NCI-H510A treated with DMSO at 0.1 percent for 48 hours (cell line): ENCODE measurements at places on chromosomes 2 and 18.
A peak's percentile ranks its signal among the peaks of the same experiment; 100 is the strongest.

DNA sequence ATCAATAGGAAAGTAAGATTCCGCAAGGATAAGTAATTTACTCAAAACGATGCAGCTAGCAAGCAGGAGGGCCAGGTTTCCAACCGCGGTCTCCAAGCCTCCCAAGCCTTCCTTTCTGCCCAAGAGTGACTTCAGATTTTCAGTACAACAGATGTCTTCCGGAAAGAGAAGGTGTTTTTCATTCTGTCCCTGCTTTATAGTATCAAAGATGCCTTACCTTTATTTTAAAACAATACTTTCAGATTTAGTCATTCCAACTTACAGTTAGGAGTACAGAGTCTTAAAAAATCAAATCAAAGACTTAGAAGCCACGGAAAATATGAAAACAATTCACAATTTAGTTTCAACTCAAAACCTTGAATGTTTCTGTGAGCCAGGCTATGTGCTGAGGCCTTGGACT, 43.6 kb downstream of the CYB5A start:
- DNase-seq = no peak

- DNase-seq = no peak
Observed at GRCh38 chr2:39008665-39009064, 112.2 kb downstream of the SOS1 start.

GRCh38 chr2:98869870-98870269, 66.2 kb downstream of the CRACDL start:
- peak; percentile 94 for DNase-seq

GRCh38 chr2:171146633-171147032, 14.1 kb downstream of the TLK1 start:
- DNase-seq = no peak

DNA sequence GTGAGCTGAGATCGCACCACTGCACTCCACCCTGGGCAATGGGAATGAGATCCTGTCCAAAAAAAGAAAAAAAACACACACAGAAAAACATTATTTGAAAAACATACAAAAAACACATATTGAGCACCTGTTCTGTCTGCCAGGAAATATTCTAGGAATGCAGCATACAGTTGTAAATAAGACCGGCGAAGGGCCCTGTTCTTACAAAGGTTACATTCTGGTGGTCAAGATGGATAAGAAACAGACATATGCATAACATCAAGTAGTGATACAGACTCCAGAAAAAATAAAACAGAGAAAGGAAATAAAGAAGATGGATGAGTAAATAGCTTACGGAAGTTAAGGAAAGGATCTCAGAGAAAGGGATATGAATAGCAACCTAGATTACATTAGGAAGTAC, 159.8 kb downstream of the GALNT3 start:
- no peak for DNase-seq

GRCh38 chr2:239724194-239724849, 300.8 kb downstream of the NDUFA10 start:
- DNase-seq = no peak

GRCh38 chr2:31083234-31083993, 54.8 kb downstream of the GALNT14 start:
- no peak for DNase-seq

DNA sequence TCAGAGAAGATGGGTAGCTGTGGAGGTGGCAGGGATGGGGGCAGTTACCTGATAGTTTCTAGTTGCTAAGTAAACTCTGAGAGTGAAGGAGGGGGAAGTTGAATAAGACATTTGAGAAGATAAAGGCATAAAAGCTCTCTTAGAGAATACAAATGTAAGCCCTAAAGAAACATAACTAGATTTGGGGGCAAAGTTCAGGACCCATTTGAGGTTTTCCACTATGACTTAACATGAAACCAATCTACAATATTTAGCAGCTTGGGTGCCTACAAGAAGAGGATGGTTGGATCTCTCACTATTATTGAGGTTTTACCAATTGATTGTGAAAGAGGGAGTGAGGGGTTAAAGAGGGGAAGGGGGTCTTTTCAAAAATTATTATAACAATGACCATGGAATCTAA, 34.4 kb upstream of the LYPD6 start:
- no peak for DNase-seq

DNA sequence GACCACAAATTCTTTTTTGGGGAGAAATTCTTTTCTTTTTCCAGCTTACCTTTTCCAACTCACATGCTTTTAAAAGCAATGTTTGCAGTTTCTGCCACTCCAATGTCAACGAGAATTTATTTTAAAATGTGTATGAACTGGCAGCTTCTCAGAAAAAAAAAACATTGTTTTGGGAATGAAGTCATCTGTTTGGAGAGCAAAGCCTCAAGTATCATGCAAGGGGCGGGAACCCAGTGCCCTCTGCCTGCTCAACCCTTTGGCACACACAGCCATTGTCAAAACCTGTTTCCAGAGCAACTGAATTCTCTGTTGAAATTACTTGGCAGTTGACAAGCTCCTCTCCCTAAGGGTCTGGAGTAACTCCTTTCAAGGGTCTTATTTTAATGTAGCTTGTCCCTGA, 128.5 kb downstream of the QPCT start:
- peak; percentile 35 for DNase-seq

GRCh38 chr18:248053-248452, 19.8 kb downstream of the THOC1 start:
- no peak for DNase-seq

- DNase-seq = no peak
Observed at GRCh38 chr2:122167515-122167914, 412.1 kb downstream of the TSN start.

GRCh38 chr18:49459404-49460171, 857 bp downstream of the DYM start:
- no peak for DNase-seq

GRCh38 chr2:14628901-14629300, 3.6 kb upstream of the LRATD1 start:
- DNase-seq = no peak

DNA sequence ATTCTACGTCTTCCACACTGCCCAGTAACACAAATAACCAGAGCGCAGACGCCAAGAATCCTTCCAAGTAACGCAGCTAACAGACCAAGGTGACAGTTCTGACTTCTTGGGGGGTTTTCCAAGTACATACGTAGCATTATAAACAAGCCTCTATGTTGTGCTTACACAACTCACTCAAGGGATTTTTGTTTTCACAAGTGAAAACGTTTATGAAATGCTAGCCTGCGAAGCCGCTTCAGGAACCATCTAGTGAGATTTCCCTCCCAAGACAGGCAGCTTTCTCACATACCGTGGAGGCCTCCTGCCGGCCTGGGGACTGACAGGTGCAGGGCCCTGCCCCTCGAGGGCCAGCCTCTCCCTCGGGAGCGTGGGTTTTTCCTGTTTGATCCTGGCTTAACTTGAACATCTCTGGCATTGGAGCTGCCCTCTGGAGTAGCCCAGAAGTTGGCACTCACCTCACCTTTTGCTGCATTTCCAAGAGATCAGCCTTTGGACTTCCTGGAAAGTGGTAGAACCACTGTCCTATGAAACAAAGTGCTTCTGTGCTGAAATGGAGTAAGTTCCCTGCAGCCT, 151.1 kb downstream of the MBP start:
- no peak for DNase-seq

- DNase-seq = no peak
Observed at GRCh38 chr2:6392966-6393365, 472.7 kb downstream of the CMPK2 start.

- DNase-seq = no peak
Observed at GRCh38 chr18:46767217-46767616, 10.4 kb upstream of the ST8SIA5 start.

DNA sequence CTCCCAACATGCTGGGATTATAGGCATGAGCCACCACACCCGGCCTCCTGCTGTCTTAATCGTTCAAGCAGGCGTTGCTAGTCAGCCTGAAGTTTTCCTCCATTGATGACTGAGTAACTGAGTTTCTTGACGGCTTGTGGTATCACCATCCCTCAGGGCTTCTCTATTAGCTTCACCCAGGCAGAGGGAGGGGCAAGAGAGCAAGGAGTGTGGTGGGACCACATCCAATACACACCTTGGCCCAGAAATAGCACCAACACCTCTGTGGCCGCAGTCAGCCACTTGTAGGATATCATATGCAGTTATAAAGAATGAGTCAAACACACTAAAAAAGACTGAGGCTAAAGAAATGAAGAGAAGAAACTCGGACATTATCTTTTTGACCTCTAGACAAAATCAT, 1009.4 kb upstream of the CELF4 start:
- DNase-seq = no peak

DNA sequence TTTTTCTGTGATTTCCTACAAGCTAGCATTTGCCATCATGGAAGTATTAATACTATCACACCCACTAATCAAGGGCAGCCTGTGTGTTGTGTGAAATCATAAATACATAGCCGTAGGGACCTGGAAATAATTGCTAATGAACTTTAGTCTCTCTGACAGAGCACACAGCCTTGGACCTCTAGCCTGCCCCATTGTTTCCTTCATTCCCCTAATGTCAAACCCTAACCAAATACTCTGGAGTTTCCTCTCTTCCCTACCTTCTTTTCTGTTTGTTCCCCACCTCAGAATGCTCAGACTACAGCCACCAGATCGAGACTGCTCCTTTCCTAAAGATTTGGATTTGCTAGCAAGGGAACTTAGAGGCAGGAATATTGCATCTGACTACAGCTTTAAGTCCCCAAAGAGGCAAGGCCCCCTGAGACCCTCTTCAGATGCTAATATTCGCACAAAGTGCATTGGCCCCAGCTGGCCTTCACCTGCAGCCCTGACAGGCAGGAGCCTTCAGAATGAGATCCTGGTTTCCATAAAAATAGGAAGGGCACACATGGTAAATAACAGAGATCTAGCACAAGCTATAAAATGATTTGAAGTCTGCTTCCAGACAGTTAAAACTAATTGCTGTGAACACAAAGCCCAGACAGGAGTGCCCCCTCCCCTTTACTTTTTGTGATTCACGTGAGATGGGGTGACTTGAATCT, 279.2 kb upstream of the DCC start:
- DNase-seq = no peak

DNA sequence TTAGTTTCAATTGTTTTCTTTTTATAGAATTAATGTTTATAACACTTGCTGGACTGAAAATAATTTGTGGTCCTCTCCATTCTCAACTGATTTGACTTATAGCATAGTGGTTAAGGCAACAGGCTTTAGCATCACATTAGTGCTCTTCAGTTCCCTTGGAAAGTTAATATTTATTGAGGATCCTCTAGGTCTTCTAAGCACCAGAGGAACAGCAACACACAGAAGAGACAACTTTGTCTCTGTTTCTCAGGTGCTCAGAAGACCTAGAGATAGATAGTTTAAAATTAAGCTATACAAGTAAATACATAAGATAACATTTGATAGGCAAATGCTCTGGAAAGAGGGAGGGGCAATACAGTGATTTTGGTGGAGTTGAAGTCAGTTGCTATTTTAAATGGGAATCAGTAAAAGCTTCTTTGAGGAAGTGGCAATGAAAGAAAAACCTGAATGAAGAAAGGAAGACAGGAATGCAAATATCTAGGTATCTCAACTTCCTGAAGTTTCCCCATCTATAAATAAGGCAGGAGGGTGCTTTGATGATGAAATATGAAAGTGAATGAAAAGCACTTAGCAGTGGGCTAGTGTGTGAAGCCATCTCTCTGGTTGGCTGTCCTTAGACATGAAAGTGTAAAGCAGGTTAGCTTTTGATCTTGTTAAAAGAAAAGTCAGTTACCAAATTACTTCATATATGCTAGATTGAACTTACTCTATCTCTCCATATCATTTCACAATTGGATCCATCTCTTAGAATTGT, 7.9 kb downstream of the NEUROD1 start:
- DNase-seq = no peak

DNA sequence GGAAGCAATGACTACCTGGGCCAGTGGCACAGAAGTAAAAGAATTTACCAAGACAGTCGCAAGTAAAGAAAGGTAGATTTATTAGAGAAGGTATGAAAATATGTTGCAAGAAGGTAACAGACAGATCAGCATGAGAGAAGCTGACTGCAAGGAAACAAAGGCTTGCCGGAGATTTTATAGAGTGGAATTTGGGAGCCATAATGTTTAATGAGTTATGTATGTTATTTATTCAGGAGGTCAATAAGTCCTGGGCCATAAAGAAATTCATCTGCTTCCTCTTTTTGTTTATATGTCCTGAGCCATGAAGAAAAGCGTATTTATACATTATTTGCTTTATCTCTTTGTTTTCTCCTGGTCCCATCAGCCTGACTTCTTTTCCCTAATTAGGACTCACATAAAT, 423.6 kb downstream of the PTH2R start:
- DNase-seq = no peak

DNA sequence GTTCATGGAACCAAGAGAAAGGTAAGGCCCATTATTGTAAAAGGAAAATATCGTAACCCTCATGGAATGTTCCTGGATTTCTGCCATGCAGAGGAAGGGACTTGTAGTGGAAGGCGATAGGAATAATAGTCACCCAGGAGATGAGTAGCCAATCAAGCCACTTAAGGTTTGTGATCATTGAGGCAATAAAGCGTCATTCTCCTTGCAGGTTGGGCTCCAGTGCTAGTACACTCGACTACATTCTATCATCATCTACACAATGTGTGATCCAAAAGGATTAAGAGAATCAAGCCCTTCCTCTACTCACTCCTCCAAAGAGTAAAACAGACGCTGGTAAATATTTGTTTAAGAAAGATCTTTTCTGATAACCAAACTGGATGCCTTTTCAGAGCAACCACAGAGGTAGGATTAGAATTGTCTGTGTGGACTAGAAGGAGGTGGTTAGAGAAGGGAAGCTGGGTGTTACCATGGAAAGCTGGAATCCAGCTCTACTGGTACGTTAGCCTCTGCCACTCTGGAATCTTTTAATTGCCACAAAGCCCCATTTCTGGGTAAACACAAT, 245.7 kb downstream of the IKZF2 start:
- DNase-seq = peak; percentile 63

GRCh38 chr2:26898480-26899078, 50.6 kb downstream of the DPYSL5 start:
- DNase-seq = no peak

DNA sequence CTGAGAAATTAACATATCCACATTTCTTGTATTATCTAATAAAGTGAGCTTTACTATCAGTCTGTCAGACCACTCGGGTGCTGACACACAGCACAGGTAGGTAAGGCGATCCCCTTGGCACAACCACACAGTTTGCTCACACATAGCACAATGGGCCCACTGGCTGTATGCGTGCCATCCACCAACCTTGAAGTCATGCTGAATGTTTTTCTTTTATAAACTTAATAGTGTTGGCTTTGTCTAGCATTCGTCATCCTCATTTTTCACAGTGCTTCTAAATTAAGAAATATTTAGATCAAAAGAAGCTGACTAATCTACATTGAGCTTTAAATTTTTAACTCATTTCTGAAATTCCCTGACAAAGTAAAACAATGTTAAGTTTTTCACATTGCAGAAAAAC, 50.0 kb upstream of the PAPOLG start:
- no peak for DNase-seq

- DNase-seq = no peak
Observed at GRCh38 chr2:215746887-215747615, 266.3 kb downstream of the MREG start.

GRCh38 chr2:863732-864450, 86.8 kb upstream of the SNTG2 start:
- DNase-seq = no peak
